ENCODE measurements at places on chromosomes 7 and 10.

DNA sequence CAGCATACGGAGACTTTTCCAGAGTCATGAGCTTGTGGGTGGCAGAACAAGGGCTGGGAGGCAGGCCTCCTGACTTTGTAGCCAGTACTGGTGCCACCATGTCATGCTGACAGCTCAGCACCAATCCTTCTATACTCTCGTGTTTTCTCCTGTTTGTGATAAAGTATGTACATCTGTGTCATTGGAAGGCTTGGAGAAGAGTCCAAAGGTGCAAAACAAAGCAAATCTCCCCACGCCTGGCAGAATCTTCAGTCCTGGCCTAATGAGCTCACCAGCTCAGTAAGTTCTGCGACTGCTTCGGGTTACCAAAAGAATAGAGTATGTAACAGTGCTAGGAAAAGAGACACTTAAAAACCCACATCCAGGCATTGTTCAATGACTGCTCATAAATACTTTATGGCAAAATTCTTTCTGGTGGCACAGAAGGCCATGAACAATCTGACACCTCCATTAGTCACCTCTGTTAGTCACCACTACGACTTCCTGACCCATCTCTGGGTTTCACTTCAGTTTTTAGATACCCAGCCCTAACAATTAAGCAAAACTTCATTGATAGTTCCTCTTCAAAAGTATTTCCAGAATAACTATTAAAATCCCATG, 24.5 kb downstream of the STEAP1 start:
- DNase-seq = no peak

GRCh38 chr10:27890971-27891370, 107.9 kb downstream of the ODAD2 start:
- DNase-seq = no peak

- DNase-seq = no peak
Observed at GRCh38 chr10:98168766-98169165, 34.3 kb downstream of the R3HCC1L start.

- DNase-seq = no peak
Observed at GRCh38 chr10:77887631-77888355, 38.8 kb downstream of the DLG5 start.

DNA sequence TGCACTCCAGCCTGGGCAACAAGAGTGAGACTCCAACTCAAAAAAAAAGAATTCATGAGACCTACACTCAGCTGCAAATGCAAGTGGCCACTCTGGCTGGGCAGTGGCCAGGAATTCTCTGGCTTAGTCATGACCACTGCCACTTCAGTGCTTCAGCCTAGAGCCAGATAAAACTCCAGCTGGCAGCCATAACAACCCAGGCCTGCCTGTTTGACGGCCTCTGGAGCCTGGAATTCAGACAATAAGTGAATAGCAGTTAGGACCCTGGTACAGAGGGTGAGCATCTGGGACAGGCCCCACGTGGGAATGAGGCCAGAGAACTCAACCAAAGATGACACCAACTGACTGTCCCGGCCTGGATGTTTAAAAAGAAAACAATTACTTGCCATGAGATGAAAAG, 18.9 kb downstream of the RCC1L start:
- no peak for DNase-seq
